Urothelium cell line (cell line): ENCODE measurements at places on chromosomes 5 and 9.

GRCh38 chr9:16221822-16222547, 648.5 kb downstream of the BNC2 start:
- DNase-seq, result no peak

GRCh38 chr9:119370816-119371215, 1.6 kb upstream of the BRINP1 start:
- peak; percentile 64 for DNase-seq

- no peak for DNase-seq
Measured at GRCh38 chr9:75085640-75086039, 2.3 kb downstream of the NMRK1 start.

DNA sequence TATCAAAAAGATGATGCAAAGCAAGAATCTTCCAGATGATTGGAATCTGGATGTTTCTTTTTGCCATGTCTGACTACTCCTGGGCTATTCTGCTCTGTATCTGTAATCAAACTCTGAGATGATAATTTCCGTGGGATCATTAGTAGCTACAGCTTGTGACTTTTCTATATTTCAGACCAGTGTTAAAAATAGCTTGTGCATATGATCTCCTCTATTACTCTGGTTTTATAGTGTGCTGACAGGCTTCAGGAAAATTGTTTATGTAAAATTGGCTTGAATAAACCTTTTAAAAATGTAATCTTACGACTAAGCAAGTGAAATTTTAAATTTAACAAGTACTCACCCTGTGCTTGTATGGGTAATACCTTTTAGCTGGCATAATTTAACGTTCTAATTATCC, 40.4 kb downstream of the NAA35 start:
- no peak for DNase-seq

GRCh38 chr9:133735931-133736330, 2.2 kb downstream of the SARDH start:
- DNase-seq, result no peak

DNA sequence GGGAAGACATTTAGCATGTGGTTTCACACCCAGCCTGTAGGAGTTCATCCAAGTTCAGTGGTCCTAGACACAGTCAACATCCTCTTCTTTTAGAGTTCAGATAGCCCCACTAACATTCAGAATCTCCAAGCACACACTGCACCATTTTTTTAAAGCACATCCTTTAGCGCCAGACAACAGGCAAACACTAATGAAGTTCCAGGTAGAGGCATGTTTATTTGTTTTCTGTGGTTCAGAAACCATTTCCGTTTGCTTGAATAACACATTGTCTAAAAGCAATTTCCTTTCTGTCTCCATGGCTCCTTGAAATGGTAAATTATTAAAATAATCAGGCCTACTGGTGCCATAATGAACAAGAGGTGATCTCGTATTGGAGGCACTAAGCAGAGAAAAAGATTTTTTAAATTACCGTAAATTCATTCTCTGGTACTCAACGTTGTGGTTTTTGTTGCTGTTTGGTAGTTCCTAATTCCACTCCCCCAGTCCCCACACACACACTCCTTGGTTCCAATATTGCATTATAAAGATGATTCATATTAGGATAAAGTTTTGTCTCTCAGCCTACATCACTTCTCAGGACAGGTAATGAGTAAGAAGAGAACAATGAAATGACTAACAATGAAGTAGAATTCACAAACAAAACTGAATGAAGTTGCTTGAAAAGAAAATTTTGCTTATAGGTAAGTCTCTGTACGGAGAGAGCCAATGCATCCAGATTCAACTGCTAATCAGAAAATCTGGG, 153.1 kb downstream of the PCSK1 start:
- peak; percentile 57 for DNase-seq

DNA sequence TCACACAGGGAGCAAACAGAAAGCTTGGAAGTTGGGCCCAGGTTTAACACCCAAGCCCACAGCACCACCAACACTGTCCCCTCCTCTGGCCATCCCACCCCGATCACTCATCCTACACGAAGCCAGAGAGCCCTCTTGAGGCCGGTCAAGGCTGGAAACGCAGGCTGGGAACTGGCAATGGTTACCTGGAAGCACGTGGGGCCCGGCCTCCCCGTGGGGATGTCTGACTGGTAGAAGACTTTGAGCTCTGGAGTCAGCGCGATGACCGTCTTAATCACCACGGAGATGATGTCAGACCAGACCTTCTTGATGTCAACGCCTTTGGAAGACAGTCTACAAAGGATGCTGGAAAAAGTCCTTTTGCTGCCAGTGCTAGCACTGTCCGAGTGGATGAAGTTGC, 104.1 kb downstream of the TTLL11 start:
- peak; percentile 28 for DNase-seq

GRCh38 chr9:91087462-91087759, 274.3 kb downstream of the AUH start:
- DNase-seq, result no peak

DNA sequence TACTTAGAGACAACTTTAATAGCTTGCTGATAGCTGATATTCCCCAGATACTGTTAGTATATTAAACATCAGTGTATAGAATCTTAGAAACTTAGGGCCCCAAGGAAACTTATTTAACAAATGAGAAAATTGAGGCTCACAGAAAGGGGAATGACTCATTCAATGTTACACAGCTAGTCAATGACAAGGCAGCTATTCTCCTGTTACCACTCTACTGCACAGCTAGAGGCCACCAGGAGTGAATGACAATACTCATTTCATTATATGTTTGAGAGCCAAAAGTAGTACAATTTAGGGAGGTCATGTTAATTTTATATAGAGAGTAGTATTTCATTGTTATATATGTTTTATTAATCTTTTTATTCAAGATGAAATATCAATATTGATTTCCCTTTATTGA, 33.2 kb upstream of the PCDHB1 start:
- DNase-seq, result no peak

- no peak for DNase-seq
Measured at GRCh38 chr5:139814704-139815280, 19.2 kb downstream of the PSD2 start.

DNA sequence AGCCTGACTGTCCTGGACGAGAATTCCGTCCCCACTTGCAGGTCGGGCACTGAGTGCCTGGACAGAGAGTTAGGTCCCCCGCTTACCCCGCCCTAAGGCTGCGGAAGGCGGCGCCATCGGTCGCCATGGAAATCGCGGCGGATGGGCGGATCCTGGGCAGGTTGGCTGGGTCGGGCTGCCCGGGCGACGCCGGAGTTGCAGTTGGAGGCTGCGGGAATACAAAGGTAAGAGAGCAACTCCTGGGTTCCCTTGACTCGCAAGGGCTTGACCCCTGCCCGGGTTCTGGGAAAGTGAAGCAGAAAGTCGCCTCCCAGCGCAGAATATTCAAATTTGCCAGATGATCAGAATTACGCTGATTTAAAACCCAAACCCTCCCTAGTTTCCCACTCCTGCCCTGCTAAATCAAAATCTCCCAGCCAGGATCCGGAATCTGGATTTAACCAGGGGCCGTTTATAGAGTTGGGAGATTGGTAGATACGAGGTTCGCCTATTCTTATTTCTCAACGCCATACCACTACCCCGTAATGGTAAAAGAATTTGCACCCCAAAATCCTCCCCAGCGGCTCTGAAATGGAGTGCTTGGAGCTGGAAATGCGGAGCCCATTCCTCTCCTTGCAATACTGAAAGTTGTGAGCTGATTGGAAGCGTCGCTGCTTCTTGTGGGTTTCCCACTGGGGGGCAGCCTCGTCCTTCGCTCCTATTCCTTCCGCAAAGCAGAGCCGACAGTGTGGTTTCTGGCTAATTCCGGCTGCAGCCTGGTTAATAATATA, 156.4 kb upstream of the RASEF start:
- peak; percentile 90 for DNase-seq

DNA sequence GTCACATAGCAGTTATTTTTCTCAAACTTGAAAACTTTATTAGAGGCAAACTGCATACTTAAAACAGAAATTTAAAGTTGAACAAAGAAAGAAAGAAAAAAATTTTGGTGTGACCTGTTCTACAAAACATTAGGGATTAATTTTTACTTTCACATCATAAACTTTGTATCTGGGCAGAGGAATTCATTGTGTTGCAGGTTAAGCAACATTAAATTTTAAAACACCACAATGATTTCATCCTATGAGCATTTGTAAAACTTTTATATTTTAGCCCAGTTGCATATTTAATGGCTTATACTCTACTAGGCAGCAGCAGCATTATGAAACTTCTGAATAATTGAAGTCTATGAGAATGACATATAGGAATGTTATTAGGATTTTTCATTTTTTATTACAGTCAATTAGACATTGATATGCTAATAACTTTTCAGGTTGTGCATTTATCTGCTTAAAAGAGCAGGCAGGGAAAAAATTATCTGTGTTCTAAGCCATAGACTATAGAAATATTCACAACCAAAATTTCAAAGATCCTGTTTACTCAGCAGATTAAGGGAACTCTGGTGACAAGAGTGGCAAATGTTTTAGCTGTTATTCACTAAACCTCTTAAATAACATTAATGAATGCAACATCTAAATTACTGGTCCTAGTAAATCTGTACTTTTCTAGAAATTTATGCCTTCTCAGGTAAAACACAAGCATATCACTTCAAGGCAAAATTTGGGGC, 1088.5 kb upstream of the CDH6 start:
- DNase-seq, result no peak

DNA sequence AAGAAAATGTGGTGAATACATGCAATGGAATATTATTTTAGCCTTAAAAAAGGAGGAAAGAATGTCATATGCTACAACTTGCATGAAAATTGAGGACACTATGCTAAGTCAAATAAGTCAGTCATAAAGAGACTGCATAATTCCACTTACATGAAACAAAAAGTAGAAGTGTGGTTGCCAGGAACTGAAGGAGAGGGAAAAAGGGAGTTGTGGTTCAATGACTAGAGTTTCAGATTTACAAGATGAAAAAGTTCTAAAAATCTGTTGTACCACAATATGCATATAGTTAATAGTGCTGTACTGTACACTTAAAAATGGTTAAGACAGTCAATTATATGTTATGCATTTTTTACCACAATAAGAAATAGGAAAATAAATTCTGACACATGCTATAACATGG, 95.4 kb downstream of the SLC44A1 start:
- DNase-seq, result no peak

DNA sequence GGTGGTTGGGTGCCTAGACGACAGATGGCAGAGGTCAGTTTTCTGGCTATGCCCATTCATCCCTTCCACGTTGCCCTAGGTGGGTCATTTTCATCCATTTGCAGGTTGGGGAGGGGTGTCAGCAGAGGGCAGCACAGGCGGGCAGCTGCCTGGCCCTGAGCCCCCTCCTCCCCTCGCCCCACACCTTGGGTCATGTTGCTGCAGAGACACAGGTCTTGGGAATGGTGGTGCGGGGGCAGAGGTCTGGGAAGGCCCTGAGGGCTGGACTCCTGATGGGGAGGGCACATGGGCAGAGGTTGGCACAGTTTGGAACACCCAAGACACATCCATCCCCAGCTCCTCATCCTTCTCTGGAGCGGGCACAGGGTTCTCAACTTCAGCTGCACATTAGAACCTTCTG, 103.2 kb upstream of the LMX1B start:
- no peak for DNase-seq

GRCh38 chr9:131046581-131047202, 37.7 kb downstream of the LAMC3 start:
- DNase-seq, result no peak

DNA sequence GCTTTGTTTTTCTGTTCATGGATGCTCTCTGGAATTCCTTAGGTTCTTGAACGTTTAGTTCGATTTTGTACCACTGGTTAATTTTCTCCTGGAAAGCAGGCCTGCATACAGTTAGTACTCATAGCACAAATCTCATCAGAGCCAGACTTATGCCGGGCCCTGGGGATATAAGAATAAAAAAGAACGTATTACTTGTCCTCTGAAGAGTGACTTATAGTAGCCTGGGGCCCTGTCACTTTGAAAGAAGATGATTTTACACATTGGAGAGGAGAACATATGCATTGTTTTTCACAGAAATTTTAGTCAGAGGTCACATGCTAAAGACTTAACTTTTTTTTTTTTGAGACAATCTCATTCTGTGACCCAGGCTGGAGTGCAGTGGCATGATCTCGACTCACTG, 50.3 kb downstream of the ZNF462 start:
- DNase-seq, result no peak

DNA sequence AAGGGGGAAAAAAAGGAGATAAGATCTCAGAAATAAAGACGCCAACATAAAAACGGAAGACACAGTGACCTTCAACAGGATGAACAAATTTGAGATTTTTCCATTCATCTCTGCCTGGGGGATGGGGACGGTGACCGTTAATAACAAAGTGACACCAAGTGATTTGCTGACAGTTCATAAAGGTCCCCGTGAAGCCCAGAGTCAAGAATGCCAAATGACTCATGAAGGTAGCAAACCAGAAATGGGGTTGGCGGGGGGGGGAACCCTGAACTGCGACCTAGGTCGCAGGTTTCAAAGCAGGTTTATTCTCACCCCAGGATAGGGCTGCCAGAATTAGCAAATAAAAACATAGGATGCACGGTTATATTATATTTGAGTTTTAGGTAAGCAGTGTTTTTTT, 21.1 kb upstream of the SHB start:
- no peak for DNase-seq

- no peak for DNase-seq
Measured at GRCh38 chr5:88503041-88503345, 234.3 kb upstream of the TMEM161B start.

GRCh38 chr9:115673599-115673998, 480.0 kb upstream of the PAPPA start:
- no peak for DNase-seq

- no peak for DNase-seq
Measured at GRCh38 chr5:177362610-177363507, 5.1 kb downstream of the RGS14 start.

- DNase-seq, result no peak
Measured at GRCh38 chr5:170576602-170577535, 73.0 kb downstream of the KCNIP1 start.

DNA sequence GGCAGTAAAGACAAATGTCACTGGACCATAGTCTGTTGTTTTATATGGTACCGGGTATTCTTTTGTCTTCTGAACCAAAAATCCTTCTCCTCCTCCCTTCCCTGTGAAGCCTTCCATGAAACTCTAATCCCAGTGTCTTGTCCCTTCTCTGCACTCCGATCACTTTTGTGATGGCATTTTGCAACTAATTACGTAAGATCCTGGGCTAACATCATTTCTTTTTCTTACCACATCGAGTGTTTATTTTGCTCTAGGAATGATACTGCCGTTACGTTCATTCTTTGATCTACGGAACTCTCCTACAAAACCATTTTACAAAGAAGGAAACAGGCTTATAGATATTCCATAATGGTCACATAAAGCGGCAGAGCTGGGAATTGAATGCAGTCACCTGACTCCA, 33.7 kb downstream of the SNX18 start:
- no peak for DNase-seq

DNA sequence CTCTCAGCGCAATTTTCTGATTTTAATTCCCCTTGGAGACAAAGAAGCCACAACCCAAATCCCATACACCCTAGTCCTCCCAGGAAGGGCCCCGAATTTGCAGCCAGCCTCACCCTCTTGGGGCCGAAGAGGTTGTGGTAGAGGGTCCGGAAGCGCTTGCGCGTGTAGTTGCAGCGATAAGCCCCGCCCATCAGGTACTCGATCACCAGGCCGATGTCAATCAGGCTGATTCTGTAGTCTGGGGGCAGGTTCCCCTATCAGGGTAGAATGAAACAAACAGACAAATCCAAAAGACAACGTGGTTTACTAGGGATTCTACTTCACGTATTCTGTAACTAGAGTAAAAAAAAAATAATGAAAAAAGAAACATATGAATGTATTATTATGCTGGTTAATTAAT, 210.6 kb upstream of the KLF9 start:
- DNase-seq, result no peak

GRCh38 chr9:101220341-101220740, 164.5 kb downstream of the BAAT start:
- DNase-seq, result no peak
